MG63 (cell line): ENCODE measurements at places on chromosomes 6 and 20. TPM values are rescaled to one million over a fixed set of nuclear protein-coding genes. Genes with fewer than 3 reads are reported as not detected.

HLA-DQB1 gene
- not detected in 2 replicates for total RNA-seq

SFT2D1 gene
- total RNA-seq, result 22.6 and 28.8 TPM in 2 replicates

DNA sequence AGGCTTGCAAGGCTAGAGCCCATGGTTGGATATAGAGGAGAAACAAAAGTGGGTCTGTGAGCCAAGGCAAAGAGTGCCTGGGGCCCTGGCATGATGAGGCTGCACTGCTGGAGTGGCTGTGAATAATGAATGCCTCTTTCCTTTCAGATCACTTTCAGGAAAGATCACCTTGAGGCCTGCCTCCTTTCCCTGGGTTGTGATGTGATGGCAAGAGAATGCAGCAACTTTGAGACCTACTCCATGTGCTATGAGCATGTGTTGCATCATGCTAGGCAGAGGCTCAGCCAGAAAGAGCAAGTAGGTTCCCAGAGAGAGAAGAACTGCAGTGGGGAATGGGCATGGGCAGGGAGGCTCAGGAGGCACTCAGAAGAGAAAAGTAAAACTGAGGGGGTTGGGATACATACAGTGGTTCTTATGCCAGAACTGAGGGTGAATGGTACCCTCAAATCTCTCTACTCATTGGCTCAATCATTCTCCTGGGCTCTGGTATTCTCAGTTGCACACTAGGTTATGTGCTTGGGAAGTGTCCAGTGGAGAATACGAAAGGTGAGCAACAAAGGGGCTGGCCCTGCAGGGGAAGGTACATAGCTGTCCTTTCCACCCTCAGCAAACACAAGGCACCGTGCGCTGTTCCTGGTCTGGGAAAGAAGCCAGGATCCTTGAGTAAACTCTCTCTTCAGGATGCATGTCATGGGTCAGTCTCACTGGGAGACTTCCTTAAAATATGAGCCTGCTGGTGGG is 45.9 kb downstream of the CD164 start:
- DNase-seq, result peak; percentile 11

HRH3 gene
- not detected in 2 replicates for total RNA-seq

DNA sequence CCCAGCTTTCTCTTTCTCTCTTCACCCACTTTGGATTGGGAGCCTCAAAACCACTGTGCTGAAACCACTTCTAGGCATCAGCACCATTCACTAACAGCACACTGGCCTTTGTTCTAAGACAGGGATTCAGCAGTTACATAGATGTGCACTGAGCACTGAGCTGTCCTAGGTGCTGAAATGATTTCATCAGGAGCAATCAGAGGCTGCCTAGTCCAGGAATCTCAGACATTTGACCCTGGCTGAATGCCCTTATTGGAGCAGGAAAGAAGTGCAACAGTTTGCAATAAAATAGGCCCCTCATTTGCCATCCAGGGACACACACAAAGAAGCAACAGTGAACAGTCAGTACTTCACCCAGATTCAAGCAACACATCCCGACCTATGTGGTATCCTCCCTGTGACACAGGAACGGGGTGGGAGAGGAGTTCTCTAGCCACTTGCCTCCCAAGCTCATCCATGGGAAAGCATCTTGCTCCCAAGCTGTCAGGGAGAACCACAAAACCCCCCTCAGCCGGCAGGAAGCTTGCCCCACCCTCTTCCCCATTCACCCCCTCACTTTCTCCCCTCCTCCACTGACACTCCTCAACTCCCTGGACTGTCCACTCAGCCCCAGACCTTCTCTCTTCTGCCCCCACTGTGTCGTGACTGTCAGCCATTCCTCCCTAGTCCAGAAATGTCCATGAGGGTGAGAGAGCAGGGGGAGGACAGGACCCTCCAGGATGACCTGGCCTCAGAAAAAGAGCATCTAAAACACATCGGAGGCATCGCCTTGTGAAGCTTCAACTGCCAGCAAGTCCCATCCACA is 304.4 kb downstream of the PREX1 start:
- DNase-seq, result peak; percentile 40

TMEM151B gene
- 0.20 TPM in 1 of 2 replicates, not detected in the other for total RNA-seq

DNA sequence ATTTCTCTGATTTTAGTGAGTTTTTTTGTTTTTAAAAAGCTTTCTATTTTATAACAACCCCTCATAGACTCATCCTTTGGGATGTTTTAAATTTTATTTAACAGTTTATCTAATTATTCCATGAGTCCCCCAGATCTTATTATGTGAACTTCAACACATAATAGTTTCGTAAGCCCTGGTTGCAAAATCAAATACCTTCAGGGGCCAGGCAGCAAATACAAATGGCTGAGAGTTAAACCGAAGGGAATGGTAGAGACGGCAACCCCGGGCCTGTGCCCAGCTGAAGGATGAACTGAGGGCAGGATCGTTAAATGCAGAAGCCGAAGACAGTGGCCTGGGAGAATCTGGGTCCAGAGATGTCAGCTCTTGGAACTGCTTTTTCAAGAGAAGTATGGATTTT is 88.4 kb downstream of the RTN4IP1 start:
- DNase-seq, result no peak

WFDC12 gene
- total RNA-seq, result not detected in 2 replicates

NKX2-2 gene
- 3.1 and 8.1 TPM in 2 replicates for total RNA-seq

- DNase-seq, result no peak
Measured at GRCh38 chr6:157305670-157306653, 17.4 kb downstream of the TMEM242 start.

DNA sequence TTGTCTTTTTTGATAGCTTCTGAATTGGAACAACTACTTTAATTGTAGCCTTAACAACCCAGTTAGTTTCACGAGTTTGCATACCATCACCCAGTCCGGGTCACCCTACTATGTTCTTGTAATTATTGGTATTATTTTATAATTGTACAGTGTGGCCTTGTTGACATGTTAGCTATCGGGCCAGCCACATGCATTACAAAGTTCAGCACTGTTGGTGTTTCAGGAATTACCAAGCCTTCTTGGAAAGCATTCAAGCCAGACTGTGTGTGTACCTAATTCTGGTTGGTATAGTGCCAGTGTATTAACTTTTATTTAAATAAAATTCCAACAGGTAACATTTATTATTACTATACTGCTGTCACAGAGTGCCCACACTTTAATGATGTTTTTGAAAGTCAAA is 150.9 kb downstream of the JARID2 start:
- no peak for DNase-seq

DNA sequence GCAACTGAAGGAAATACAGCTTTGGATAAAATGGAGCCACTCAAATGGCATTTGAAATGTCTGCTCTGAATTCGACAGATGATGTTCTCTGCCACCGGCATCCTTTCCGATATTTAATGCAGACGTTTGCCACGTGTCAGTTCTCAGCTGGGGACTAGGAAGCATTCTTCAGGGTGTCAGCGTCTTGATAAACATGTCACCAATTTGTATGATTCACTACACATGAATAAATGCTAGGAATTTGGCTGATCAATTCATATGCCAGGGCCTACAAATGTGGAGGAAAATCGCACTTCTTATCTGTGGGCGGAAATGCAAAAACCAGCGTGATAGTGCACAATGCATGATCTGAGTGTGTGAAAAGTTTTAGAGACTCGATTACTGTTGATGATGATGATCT is 169.5 kb downstream of the SLC24A3 start:
- no peak for DNase-seq

GRCh38 chr6:24472181-24472580 is 17.2 kb downstream of the GPLD1 start:
- no peak for DNase-seq

DNA sequence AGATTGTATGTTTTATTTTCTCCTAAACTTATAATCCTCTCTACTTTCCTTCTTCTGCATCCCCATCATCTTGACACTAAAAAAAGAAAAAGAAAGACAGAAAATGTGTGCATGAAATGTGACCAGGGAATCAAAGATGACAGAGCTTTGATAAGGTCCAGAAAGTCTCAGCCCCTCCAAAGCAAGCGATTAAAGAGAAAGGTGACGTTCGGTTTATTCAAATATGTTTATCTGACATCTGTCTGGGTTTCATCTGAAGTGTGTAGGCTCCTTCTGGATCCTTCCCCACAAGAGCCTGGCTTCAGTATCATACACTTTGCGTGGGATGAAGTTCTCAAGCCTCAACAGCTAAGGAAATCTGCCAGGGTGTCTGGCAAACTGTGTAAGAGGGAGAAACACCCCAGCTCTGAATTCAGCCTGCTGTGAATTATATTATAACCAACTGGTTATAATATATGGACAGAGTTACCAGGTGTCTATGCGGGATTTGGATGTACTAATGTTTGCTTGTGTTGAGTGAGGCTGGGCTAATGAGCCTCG is 263.0 kb downstream of the ZNF217 start:
- DNase-seq, result no peak

DNA sequence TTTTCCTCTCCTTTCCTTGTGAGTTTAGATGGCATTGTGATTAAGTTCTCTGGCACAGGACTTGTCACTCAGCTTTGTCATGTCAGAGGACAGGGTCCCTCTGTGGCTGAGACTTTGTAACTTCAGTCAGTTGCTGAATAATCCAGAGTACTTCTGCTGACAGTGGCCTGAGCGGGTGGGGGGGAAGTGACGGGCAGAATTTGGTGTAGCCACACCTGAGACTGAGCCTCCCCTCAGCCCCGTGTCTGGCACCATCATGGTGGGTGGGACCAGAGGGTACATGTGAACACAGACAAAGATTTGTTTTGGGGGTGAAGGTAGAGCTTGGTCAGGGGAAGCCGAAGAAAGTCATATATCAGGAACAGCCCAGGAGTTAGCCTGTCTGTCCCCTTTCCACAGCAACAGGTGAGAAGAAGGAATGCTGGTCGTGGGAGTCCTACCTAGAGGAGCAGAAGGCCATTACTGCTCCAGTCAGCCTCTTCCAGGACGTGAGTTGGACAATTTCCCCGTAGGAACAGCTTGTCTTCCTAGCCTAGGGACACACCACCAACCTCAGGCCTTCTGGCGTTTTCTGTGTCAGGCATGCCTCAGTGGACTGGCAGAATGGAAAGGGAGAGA is 20.9 kb downstream of the L3MBTL1 start:
- no peak for DNase-seq

GRCh38 chr6:139595183-139595582 is 220.7 kb upstream of the CITED2 start:
- no peak for DNase-seq

- DNase-seq, result no peak
Measured at GRCh38 chr6:111266276-111266675, 179.0 kb downstream of the SLC16A10 start.

PRL gene
- total RNA-seq, result not detected in 2 replicates

DNA sequence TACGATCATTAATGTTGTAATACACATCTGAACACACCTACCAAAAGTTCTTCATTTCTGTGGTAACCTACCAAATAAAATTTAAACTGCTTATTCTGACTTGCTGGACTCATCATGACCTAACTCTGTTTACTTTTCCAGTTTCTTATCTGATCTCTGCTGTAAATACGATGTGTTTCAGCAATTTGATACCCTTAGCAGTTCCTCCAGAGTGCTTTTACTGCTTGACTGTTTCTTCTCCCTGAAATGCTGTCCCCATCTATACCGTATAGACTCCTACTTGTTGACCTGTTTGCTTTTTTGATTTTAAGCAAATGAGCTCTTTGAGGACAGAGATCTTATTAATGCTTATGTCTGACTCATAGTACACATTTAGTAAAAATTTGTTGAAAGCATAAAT is 119.5 kb downstream of the SCAF8 start:
- DNase-seq, result no peak

TTK gene
- total RNA-seq, result 43.2 and 173 TPM in 2 replicates

GRCh38 chr20:37308086-37309050 is 18.9 kb downstream of the MANBAL start:
- DNase-seq, result no peak

DNA sequence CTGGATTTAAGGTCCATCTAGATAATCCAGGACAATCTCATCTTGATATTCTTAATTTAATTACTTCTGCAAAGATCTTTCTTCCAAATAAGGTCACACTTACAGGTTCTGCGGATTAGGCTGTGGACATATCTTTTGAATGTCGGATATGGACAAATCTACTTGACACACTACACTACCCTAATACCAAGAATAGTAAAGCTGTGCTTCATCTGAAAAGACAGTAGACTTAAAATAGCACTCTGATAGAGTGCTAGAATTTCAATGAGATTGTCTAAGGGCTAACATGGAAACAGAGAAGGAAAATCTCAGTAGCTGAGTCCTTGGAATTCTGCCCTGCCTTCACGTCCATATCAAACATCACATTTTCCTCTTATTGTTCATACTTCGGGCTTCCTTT is 1238.0 kb downstream of the EPHA7 start:
- no peak for DNase-seq

- DNase-seq, result peak; percentile 78
Measured at GRCh38 chr20:43751167-43752050, 24.6 kb upstream of the GTSF1L start.

GRCh38 chr6:92752114-92752513 is 667.2 kb downstream of the EPHA7 start:
- DNase-seq, result no peak

GRCh38 chr20:44069203-44070011 is 117.6 kb downstream of the JPH2 start:
- no peak for DNase-seq

DNA sequence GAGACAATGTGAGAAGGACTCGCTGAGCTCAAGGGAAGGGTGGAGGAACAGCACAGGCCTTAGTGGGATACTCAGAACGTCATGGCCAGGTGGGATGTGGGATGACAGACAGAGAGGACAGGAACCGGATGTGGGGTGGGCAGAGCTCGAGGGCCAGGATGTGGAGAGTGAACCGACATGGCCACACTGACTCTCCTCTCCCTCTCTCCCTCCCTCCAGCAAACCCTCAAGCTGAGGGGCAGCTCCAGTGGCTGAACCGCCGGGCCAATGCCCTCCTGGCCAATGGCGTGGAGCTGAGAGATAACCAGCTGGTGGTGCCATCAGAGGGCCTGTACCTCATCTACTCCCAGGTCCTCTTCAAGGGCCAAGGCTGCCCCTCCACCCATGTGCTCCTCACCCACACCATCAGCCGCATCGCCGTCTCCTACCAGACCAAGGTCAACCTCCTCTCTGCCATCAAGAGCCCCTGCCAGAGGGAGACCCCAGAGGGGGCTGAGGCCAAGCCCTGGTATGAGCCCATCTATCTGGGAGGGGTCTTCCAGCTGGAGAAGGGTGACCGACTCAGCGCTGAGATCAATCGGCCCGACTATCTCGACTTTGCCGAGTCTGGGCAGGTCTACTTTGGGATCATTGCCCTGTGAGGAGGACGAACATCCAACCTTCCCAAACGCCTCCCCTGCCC is 1.7 kb downstream of the TNF start:
- DNase-seq, result no peak

DNA sequence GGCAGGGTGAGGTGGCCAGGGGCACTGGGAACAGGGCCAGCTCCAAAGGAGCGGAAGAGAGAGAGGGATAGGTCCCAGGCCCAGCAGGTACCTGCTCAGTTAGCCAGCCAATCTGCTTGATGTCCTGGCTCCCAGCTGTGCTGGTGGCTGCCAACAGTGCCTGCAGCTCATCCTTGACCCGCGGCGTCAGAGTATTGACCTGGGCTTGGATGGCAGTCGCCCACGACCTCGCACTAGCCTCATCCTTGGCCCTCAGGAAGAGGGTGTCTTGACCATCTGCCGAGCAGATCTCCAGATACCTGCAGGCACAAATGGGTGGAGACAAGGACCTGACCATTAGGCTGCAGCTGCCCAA is 11.1 kb upstream of the CDK5RAP1 start:
- no peak for DNase-seq

ERVFRD-1 gene
- not detected in 2 replicates for total RNA-seq

CALHM5 gene
- total RNA-seq, result 0.49 and 0.81 TPM in 2 replicates

- no peak for DNase-seq
Measured at GRCh38 chr6:11412616-11413015, 124.9 kb upstream of the TMEM170B start.

- no peak for DNase-seq
Measured at GRCh38 chr6:3045369-3045768, 22.9 kb upstream of the RIPK1 start.

GRCh38 chr20:1735417-1736089 is 78.0 kb upstream of the SIRPG start:
- no peak for DNase-seq
